ENCODE measurements at places on chromosomes 4 and X. TPM values are rescaled to one million over a fixed set of nuclear protein-coding genes. Genes with fewer than 3 reads are reported as not detected.
A peak's percentile ranks its signal among the peaks of the same experiment; 100 is the strongest.

GRCh38 chr4:105956569-105956968, 61.3 kb downstream of the NPNT start:
- DNase-seq = no peak

PCDH19 gene
- total RNA-seq = 0.89 TPM

- DNase-seq = no peak
Observed at GRCh38 chrX:81791086-81791485, 589.2 kb downstream of the SH3BGRL start.

PRKX gene
- 71.8 TPM for total RNA-seq

DNA sequence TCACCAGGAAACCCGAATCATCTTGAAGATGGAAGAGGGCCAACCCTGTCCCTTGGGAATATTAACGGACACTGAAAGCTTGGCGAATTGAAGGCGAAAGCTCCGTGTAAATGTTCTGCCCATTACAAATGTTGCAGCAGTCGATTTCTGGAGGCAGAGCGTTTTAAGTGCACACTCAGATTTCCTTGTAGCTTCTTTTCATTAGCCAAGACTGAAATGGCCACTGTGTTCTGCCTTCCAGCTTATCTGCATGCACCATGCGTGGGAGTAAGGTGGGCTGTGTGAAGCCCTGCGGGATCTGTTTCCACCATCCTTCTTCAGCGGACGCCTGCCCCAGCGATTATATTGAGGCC, 1.3 kb downstream of the SMIM20 start:
- no peak for DNase-seq

COX7B2 gene
- not detected for total RNA-seq

ADGRG2 gene
- total RNA-seq = 10.8 TPM

DNA sequence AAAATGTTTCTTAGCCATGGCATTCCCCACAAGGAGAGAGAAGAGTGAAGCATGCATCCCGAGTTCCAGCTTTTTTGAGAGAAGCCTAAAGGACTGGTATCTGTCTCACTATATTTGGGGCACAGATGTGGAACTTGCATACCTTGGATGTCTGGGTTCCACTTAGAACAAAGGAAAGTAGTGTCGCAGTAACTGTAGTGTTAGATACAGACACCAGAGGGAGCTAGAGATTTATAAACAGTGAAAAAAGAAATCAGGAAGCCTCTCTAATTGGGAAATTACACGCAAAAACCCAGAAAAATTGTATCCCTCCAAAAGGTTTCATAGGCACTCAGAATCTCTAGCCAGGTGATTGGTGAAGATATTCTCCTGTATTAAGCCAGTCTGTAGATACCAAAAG, 34.4 kb downstream of the AGTR2 start:
- peak; percentile 56 for DNase-seq

Data from GM23338 (cell line).